CD4-positive, alpha-beta T cell treated with Interleukin-1 beta for 1 hour (primary cell): ENCODE measurements at places on chromosomes 6 and 20.
A peak's percentile ranks its signal among the peaks of the same experiment; 100 is the strongest.

GRCh38 chr6:148146717-148147462, 195.7 kb upstream of the SASH1 start:
- peak; percentile 19 for DNase-seq

- DNase-seq, result peak; percentile 32
These were observed 11.3 kb downstream of the DIDO1 start for GRCh38 chr20:62914970-62915457.

DNA sequence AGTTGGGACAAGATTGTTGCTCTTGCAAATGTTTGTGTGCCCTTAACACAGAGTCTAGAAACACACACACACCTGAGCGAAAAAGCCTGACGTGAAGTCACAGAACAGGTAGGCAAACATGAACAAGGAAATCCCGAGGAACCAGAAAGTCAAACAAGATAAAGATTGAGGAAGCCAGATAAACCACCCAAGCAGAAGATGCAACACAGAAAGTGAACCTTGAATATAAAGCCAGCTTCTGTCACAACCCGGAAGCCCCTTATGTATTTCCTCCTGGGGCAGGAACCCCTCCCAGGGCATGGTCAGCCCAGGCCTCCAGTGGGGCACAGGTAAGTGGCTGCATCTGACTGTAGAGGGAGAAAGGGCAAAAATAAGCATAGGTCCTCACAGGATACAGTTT, 158.2 kb upstream of the SUPT3H start:
- no peak for DNase-seq

DNA sequence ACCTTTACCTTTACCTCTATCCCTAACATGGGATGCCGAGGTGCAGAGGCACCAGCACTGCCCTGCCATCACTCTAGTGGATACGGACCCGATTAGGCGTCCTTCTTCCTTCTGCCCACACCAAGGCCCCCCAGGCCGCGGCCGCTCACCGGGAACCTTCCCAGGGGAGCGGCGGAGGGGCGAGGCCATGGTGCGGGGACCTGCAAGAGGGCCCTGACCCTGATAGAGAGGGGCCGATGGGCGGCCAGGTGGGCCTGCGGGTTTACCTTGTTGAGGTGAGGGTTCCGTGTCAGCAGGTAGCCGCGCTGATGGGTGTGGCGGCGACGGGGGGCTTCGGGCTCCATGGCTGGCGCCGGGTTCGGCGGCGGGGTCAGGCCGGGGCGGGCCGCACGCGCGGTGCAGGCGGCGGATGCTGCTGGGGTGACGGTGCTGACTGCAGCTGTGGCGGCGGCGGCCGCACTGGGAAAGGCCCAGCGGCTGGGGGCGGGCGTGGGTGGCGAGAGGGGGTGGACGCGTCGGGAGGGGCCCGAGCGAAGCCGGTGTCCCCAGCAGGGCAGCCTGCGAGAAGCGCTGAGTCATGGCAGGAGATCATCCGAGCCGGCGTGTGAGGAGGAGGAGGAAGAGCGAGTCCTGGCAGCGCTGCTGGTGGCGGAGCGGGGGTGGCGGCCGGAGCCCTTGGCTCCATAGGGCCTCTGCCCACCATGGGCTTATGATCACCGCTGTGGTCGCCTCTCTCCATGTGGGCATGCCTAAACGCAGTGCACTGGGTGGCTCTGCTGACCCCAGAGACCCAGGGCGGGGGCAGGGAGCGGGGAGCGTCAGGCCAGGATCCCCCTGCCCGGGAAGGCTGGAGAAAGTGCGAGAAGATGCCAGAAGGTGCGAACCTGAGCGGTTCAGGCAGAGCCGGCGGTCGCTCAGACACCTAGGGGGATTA, at the start of gene ME1:
Gene ME1, minus strand, starts transcription at position 441 of the 934 bp plus-strand sequence. Its CDS starts 97 bp downstream, at position 344.
- DNase-seq, result peak; percentile 30

GRCh38 chr6:30885481-30885998, 1.2 kb downstream of the DDR1 start:
- DNase-seq, result no peak
